ENCODE measurements at places on chromosomes 5 and 9. TPM values are rescaled to one million over a fixed set of nuclear protein-coding genes. Genes with fewer than 3 reads are reported as not detected.

SPATA31E1 gene
- not detected for total RNA-seq

GRCh38 chr9:122402403-122402871 is 31.6 kb downstream of the PTGS1 start:
- DNase-seq = no peak

GRCh38 chr5:14383923-14384322 is 197.7 kb upstream of the OTULINL start:
- DNase-seq = no peak

DNA sequence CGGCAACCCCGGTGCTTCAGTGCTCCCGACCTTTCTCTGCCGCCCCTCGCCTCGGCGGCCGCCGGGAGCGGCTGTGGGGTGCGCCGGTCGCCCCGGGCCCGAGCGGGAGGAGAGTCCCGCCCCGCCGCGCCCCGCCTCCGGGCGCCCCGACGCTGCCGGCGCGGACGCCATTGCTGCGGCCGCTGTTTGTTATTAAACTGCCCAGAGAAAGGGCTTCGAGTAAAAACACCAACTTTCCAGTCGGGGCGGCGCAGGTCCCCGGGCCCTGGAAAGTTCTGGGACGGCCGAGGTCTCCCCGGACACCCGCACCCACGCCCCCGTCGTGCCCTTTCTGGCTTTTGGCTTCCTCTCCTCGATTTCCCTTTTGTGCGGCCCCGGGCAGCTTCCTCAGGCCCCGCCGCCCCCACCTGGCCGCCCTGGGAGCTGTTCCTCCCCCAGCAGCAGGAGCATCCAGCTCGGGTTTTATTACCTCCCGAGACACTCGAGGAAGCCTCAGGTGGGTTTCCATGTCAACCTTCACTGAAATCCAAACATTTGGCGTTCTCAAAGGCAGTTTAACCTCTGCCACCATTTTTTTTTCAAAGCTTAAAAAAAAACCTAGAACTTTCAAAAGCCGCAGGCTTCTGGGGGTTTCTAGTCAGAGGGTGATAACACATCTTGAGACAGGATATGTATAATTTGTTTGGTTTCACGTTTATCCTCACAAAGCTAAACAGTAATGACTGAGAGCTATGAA is 334.4 kb downstream of the CWC27 start:
- DNase-seq = peak; percentile 73

GRCh38 chr9:84874022-84874421 is 204.5 kb downstream of the NTRK2 start:
- no peak for DNase-seq

GRCh38 chr5:113382731-113383130 is 52.1 kb downstream of the TSSK1B start:
- no peak for DNase-seq

Data from pancreas (tissue), 10 donors.